ENCODE measurements at places on chromosomes 3 and 15. TPM values are rescaled to one million over a fixed set of nuclear protein-coding genes. Genes with fewer than 3 reads are reported as not detected.

The ATP13A5 gene
- total RNA-seq = not detected

The ZNF502 gene
- 3.5 TPM for total RNA-seq

The TJP1 gene
- total RNA-seq = 138 TPM

The SLC22A13 gene
- total RNA-seq = 0.54 TPM

The CPN2 gene
- not detected for total RNA-seq

The HCLS1 gene
- total RNA-seq = 0.86 TPM

The COL6A5 gene
- not detected for total RNA-seq

The EXD1 gene
- 0.54 TPM for total RNA-seq

- H3K27ac ChIP-seq = no peak overlapping the region
- no peak for DNase-seq
- no peaks in the 10 kb centered on the region for H3K36me3 ChIP-seq
- H3K27me3 ChIP-seq = no peaks in the 10 kb centered on the region
These were observed 13.3 kb upstream of the CD47 start for GRCh38 chr3:108103886-108104797.

DNA sequence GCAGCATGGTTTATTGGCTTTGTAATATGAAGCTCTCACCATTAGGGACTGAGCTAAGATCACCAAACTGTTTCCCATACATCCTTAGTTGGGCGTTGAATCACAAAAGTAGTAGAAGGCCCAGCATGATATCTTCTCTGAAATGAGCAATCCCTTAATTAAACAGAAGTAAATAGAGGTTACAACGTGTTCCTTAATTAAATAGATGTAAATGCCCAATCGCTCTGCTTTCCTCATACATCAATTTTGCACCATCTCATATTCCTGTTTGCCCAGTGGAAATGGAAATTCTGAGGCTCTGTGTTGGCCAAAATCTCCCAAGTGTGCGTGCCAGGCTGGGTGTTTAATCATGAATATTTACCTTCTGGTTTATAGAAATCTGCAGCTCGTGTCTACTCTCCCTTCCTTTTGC, 107.4 kb upstream of the FOXB1 start:
- DNase-seq = no peak
- no peaks in the 10 kb centered on the region for H3K36me3 ChIP-seq
- H3K27ac ChIP-seq = no peak overlapping the region

DNA sequence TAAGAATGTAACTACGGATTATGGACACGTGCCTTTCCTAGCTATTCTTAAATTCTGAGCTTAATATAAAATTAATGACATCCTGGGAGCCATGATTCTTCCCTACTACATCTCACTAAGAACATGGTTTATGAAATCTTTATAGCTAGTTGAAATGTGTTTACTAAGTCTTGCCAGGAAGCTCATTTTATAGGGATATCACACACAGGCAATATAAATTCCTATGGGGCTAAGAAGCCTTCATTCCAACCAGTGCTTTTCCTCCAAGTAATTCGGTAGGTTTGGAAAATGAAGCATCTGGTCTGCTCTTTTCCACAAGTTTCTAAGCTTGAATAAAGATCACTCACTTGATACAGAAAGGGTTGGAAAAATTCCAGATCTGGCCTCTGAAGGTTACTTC, 802.6 kb downstream of the FHIT start:
- H3K4me3 ChIP-seq = no peak overlapping the region
- H3K27me3 ChIP-seq = no peaks in the 10 kb centered on the region
- no peaks in the 10 kb centered on the region for H3K4me1 ChIP-seq
- no peak overlapping the region for H3K27ac ChIP-seq
- no peaks in the 10 kb centered on the region for H3K36me3 ChIP-seq

DNA sequence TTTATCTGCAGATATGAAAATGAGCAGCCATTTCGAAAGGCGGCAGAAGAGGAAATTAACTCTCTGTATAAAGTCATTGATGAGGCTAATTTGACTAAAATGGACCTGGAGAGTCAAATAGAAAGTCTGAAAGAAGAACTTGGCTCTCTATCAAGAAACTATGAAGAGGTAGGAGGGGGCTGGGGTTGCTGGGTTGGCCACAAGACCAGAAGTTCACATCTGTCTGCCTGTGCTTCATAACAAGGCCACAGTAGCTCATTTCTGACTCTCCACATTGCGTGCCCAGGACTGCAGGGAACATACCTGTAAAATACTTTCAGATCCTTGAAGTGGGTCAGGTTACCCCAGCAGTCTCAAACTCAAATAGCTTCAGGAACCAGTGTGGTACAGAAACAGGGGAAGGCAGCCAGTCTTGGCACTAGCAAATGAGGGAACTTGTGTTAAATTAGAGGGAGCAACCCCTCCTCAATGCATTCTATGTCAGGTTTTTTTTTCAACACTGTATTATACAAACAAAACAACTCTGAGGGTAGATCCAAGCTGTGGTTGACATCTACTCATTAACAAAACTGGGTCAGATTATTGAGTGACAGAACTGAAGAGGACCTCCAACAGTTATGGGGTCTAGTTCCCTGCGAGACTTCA, 48.7 kb downstream of the BFSP2 start:
- H3K27ac ChIP-seq = no peak overlapping the region
- DNase-seq = no peak
- H3K4me1 ChIP-seq = no peaks in the 10 kb centered on the region
- no peak overlapping the region for H3K4me3 ChIP-seq
- H3K36me3 ChIP-seq = no peaks in the 10 kb centered on the region

DNA sequence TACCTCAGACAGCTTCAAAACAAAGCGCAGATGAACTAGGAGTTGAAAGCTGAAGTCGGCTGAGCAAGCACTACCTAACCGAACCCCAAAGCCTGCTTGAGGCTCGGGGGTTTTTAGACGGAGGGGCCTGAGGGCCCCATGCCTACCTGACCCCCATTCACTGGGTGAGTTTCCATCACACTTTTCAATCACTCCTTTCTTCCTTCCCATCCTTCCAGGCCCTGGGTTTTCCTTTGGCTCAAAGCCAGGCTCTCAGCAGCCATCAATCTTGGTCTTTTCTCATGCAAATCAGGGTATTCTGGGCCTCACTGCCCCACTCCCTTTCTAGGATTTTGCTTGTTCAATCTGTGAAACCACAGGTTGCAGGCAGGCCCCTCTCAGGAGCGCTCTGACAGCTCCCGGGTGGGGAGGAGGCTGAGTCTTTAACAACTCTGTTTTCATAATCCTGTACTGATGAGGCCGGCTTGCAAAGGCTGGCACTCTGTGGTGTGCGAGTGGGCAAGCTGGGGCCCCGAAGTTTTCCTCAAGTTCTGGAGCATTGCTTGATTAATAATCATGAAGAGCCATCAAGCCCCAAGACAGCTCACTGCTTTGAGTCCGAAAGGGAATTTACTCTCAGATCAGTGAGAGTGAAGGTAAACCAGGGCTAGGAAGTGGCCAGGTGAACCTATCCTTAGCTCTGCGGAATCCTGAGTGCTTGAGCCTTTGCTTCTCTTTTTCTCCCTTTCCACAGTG, 97.6 kb downstream of the FRMD4B start:
- DNase-seq = peak; percentile 68
- H3K4me1 ChIP-seq = peaks cover 9% of the 10 kb centered on the region
- no peaks in the 10 kb centered on the region for H3K27me3 ChIP-seq
- H3K4me3 ChIP-seq = no peak overlapping the region

GRCh38 chr3:3998140-3998922, 199.1 kb downstream of the LRRN1 start:
- DNase-seq = peak; percentile 23
- H3K4me3 ChIP-seq = no peak overlapping the region
- H3K27ac ChIP-seq = no peak overlapping the region
- no peaks in the 10 kb centered on the region for H3K36me3 ChIP-seq

DNA sequence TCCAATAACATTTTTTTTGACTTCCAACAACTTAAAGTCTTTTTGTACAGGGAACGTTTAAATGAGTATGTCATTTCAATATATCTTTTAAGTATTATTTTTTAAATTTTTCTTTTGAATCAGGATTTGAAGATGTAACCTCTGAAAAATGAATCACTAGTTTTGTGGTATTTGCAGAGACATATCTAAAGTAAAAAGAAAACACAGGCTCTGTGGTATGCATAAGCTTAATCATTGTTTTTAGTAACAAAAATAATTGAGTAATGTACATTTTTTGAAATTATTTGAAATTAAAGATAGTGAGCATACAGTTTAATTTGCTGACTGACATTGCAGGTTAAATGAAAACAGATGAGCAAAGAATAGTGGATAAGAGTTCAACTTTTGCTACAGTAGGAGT, 531.3 kb downstream of the ROBO1 start:
- no peak overlapping the region for H3K27ac ChIP-seq
- no peaks in the 10 kb centered on the region for H3K27me3 ChIP-seq
- no peak for DNase-seq

DNA sequence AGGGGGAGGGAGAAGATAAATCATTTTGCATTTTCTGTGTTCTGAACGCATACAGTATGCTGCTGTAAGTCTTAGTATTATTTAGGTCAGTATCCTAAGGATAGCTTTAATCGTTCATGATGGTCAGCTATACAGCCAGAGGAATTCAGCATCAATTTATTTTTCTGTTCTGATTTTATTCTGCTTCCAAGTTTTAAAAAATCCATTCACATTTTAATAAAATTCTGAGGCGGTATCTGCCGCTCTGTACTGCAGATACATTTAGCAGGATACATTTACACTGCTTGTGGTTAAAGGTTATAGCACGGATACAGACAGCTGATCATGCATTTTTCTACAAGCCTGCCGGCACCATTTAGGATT, 17.8 kb downstream of the ZBTB38 start:
- H3K36me3 ChIP-seq = no peaks in the 10 kb centered on the region
- H3K4me3 ChIP-seq = no peak overlapping the region
- H3K27me3 ChIP-seq = no peaks in the 10 kb centered on the region
- no peak for DNase-seq

DNA sequence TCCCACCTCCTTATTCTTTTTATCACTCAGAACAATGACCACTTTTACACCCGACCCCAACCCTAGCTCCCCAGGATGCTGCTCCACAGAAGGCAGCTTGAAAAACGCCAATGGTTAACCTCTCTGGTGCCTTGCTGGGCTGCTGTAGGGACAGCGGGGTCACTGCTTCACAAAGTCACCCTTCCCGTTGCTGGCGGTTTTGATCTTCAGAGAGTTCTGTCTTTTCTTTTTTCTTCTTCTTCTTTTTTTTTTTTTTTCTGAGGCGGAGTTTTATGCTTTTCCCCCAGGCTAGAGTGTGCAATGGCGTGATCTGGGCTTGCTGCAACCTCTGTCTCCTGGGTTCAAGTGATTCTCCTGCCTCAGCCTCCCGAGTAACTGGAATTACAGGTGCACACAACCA, 20.7 kb downstream of the CEP19 start:
- no peaks in the 10 kb centered on the region for H3K27me3 ChIP-seq
- no peak overlapping the region for H3K4me3 ChIP-seq
- no peak for DNase-seq
- H3K4me1 ChIP-seq = peaks cover 2% of the 10 kb centered on the region

GRCh38 chr3:175149675-175150074, 290.5 kb downstream of the NAALADL2 start:
- DNase-seq = no peak
- H3K4me3 ChIP-seq = no peak overlapping the region
- no peaks in the 10 kb centered on the region for H3K27me3 ChIP-seq
- peaks cover 3% of the 10 kb centered on the region for H3K4me1 ChIP-seq
- H3K27ac ChIP-seq = no peak overlapping the region
- H3K36me3 ChIP-seq = no peaks in the 10 kb centered on the region

DNA sequence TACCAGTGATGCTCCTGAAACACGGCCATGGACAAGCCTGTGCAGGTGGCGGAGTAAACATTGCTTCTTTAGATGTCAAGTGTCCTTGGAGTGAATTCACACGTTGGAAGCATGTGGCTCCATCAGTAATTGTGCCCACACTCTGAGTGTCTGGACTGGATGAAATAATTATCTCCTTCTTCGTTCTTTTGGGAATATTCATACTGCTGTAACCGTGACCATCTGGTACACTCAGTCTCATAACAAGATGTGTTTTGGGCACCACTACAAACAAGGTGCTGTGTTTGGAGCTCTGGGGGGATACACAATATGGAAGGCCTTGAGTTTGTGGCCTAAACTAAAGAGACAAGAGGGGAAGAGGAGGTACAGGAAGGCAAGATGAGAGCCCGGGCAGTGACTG, 165.6 kb downstream of the APBA2 start:
- no peak for DNase-seq
- no peaks in the 10 kb centered on the region for H3K27me3 ChIP-seq
- H3K4me3 ChIP-seq = no peak overlapping the region
- no peaks in the 10 kb centered on the region for H3K36me3 ChIP-seq
- H3K4me1 ChIP-seq = no peaks in the 10 kb centered on the region

GRCh38 chr15:57418635-57419034, 42.3 kb downstream of the CGNL1 start:
- H3K4me3 ChIP-seq = no peak overlapping the region
- DNase-seq = no peak
- no peak overlapping the region for H3K27ac ChIP-seq
- H3K36me3 ChIP-seq = no peaks in the 10 kb centered on the region
- no peaks in the 10 kb centered on the region for H3K27me3 ChIP-seq
- H3K4me1 ChIP-seq = peaks cover 4% of the 10 kb centered on the region

DNA sequence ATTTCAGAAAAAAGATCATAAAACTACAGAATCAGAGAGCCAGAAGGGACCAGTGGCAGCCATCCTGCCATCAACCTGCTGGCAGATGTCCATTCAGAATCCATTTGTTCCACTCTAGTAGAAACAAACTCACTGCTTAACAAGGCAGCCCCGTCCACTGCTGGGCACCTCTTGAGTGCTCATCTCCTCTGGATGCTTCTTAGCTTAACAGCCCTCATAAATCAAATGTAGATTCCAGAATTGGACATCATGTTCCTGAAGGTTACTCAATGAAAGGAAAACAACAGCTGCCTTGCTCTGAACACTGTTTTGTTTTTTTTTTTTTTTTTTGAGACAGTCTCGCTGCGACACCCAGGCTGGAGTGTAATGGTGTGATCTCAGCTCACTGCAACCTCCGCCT, 37.3 kb downstream of the ABCC5 start:
- peaks cover 10% of the 10 kb centered on the region for H3K4me1 ChIP-seq
- no peak overlapping the region for H3K4me3 ChIP-seq
- H3K36me3 ChIP-seq = peaks cover 3% of the 10 kb centered on the region
- no peaks in the 10 kb centered on the region for H3K27me3 ChIP-seq
- DNase-seq = no peak

GRCh38 chr15:37638116-37638515, 296.3 kb upstream of the TMCO5A start:
- no peaks in the 10 kb centered on the region for H3K4me1 ChIP-seq
- H3K27me3 ChIP-seq = no peaks in the 10 kb centered on the region
- no peaks in the 10 kb centered on the region for H3K36me3 ChIP-seq
- no peak for DNase-seq

GRCh38 chr3:193780810-193781478, 187.9 kb downstream of the OPA1 start:
- H3K4me1 ChIP-seq = peaks cover 21% of the 10 kb centered on the region
- no peaks in the 10 kb centered on the region for H3K36me3 ChIP-seq
- no peak overlapping the region for H3K27ac ChIP-seq

GRCh38 chr15:34812369-34812768, 17.0 kb upstream of the ACTC1 start:
- no peaks in the 10 kb centered on the region for H3K27me3 ChIP-seq
- no peak overlapping the region for H3K4me3 ChIP-seq
- H3K27ac ChIP-seq = no peak overlapping the region
- DNase-seq = no peak

- peaks cover 3% of the 10 kb centered on the region for H3K36me3 ChIP-seq
- no peak for DNase-seq
- no peaks in the 10 kb centered on the region for H3K27me3 ChIP-seq
- peak overlapping the region; percentile 91 for H3K4me3 ChIP-seq
- H3K4me1 ChIP-seq = no peaks in the 10 kb centered on the region
These were observed 554 bp upstream of the COMMD4 start for GRCh38 chr15:75335313-75335704.
